CD4-positive, alpha-beta T cell treated with Interleukin-1 beta for 1 hour (primary cell): ENCODE measurements at places on chromosomes 7 and 10.

GRCh38 chr7:43491123-43491522 lies 91.8 kb upstream of the STK17A start:
- DNase-seq: no peak

DNA sequence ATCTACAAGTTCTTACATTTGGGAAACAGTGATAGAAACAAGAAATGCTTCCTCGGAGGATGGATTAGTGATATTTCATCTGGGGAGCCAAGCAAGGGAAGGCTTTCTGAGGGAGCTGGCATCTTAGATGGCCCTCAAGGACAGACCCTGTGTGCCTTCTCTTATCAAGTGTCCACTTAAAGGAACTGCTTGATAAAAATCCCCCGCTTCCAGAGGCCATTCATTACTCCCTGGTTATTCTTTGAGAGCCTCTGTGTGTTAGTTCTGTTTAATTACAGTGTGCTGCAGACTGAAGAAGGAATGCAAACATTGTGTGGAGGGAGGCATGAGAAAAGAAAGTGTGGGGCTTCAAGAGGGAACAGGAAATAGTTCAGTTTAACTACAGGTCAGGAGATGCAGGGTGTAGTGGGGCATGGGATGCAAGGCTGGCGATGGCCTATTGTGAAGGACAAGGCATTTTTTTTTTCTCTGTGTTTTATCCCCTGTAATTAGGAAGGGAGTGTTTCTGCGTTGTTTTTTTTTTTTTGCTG lies 145.4 kb downstream of the SNX10 start:
- no peak for DNase-seq

- no peak for DNase-seq
Measured at GRCh38 chr10:130016993-130017630, 53.0 kb upstream of the EBF3 start.

GRCh38 chr7:71843676-71844075 lies 568.5 kb downstream of the CALN1 start:
- DNase-seq: no peak
